ENCODE measurements at places on chromosomes 6 and 20.
A peak's percentile ranks its signal among the peaks of the same experiment; 100 is the strongest.

DNA sequence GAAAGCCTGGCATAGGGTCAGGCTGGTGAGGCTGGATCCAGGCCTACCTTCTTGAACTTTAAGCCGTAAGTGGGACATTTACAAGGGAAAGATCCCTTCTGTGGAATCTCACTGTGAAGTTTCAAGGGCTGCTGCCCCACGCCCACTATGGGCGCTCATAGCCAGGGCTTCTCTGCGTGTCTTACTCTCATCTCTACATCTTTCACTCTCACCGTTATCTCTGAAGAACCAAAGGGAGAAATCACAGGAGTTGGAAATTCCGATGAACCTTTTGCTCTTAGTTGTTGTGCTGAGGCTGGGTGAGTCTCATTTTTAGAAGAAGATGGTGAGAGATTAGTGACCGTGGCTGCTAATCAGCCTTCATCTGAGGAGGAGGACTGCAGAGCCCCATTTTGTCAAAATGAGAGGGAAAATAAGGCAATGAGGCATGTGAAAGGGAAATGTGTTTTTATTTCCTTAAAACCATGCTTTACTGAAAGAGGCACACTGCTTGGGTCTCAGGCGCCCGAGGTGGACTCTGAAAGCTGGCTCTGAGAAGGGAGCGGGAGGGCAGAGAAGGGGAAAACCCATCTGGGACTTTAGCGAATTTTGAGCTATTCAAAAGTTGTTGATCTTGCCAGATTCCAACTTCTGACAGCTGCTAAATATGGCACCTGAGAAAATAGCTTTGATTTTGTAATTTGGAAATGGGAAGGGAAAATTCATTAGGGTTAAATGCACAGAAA, 301.5 kb downstream of the CLIC5 start:
- no peak for DNase-seq

- DNase-seq, result peak; percentile 40
These were observed 180.6 kb upstream of the CCN2 start for GRCh38 chr6:132131758-132132157.

GRCh38 chr20:32387252-32387651, 29.1 kb downstream of the ASXL1 start:
- DNase-seq, result no peak

DNA sequence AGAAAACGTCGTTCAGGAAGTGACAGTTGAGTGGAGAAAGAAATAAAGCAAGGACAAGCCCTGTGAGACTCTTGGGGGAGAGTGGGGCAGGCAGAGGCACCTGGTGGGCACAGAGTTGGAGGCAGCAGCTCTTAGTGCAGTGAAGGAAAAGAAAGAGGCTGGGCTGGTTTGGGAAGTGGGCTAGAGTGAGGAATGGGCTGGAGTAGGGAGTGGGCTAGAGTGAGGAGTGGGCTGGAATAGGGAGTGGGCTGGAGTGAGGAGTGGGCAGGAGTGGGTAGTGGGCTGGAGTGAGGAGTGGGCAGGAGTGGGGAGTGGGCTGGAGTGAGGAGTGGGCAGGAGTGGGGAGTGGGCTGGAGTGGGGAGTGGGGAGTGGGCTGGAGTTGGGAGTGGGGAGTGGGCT, 43.7 kb upstream of the BCAS1 start:
- DNase-seq, result no peak

DNA sequence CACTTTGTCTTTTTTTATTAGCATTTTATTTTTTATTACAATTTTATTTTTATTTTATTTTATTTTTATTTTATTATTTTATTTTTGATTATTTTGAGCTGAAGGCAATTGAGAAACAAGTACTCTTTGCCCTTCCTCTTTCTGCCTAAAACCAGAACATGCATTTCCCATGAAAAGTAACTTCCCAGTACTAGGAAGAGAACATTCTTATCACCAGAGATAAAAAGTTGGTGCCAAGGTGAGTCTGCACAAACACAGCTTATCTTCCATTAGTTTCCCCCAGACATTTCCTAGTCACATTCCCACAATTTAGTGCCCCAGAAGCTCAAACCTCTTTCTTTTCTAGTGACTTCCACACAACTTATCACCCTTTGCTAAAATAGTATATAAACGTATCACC, 84.8 kb downstream of the CD24 start:
- no peak for DNase-seq

- no peak for DNase-seq
These were observed 138.0 kb downstream of the NFATC2 start for GRCh38 chr20:51404297-51405060.

DNA sequence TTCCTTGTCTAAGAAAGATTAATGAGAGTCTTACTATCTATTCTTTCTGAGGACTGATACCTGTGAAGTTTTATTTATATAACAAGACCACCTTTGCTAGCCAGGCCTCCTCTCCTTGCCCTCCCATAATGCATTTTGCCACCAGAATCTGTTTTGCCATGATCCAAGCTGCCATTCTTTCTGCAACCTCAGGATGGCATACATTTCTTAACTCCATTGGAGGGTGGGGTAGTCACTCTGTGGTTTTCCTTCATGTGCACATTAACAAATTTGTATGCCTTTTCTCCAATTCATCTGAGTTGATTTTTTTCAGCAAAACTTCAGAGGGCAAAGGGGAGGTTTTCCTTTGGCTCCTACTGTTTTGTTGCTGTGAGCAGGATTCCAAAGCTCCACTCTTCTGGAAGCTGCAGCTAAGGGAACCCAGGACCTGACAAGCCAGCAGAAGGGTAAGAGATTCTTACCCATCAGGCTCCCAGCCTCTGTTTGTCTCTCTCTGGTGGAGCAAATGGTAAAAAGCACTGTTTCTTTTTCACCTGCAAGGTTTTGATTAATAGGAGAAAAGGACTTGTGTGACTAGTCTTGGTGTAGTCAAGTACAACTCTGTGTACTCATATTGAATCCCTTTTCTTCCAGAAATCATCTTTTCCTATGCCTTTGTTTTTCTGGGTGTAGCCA, 26.2 kb upstream of the ENPP4 start:
- no peak for DNase-seq

GRCh38 chr6:113894712-113895674, 37.8 kb downstream of the MARCKS start:
- DNase-seq, result no peak

- peak; percentile 17 for DNase-seq
These were observed 37.8 kb downstream of the ZC2HC1B start for GRCh38 chr6:143901885-143902750.

DNA sequence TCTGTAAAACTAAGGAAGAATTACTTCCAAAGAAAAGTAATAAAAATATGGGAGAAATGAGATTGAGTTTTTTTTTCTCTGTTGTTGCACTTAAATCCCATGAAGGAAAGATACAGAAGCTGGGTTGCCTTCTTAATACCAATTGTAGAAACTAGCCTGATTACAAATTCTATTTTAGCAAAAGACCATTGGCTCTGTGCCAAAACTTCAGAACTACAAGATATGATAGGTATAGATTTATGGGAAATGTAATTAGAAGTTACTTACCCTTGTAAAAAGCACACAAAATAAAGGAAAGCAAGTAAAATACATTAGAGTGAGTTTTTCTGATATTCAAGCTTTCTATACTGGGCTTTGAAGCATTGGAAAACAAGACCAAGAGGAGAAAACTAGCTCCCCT, 73.5 kb upstream of the SCGN start:
- no peak for DNase-seq

DNA sequence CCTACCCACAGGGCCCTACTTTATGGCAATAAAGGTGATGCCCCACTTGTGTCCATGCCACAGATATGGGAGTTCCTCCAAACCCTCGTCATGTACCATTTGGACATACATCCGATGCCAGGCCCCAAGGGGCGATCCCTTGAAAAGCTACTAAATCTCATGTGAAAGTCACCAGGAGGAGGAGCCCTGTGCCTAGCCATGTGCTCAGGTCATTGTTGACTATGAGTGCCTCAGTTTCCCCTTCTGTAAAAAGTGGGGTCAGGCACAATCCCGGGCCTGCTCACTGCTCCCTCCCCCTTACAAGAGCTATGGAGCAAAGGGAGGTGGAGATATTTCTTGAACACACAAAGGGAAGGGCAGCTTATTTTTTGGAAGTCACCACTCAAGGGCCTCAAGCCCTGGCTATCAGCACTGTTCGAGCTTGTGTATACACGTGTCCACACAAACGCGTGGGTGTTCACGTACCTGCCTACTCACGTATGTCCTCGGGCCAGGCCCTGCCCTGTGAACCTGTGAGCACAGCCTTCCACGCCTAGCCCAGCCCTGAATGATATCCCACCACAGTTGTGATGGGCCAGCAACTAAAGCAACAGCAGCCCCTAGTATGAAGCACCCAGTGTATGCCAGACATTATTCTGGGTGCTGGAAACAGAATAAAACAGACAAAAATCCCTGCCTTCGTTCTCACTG, 1.9 kb downstream of the ACTL10 start:
- no peak for DNase-seq

GRCh38 chr6:111779031-111779430, 94.2 kb downstream of the FYN start:
- no peak for DNase-seq

DNA sequence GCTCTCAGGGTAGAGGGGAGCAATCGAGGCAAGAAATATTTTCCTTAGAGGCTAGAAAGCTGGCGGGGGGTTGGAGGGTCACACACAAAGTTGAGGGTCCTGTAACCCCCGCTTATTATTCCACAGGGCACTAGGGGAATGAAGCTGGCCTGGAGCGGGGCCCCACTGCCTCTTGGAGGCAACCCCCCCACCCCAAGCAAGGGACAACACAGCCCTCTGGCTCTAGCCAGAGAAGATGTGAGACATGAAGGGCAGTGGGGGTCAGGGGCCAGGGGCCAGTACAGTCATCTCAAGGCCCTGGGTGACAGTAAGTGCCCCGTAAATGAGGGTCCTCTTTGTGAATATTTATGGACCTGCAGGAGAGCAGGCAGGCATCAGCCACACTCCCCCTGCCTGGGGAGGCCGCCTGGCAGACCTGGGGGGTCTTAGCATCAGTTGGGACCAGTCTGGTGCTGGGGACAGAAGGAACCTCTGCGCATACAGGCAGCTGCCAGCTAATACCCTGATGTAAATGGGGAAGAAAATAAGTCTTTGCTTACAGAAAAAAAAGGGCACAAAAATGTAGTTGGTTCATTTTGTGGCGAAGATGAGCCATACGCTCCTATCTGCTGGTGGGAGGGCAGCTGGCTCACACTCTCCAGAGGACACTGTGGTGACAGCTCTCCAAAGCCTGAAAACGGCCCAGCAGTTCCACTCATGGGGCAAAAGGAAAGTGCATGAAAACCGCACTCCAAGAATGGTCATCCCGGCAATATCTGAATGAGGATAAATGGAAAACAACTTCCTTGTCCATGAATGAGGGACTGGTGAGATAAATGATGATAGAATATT, 21.9 kb downstream of the SPATA2 start:
- DNase-seq, result no peak

DNA sequence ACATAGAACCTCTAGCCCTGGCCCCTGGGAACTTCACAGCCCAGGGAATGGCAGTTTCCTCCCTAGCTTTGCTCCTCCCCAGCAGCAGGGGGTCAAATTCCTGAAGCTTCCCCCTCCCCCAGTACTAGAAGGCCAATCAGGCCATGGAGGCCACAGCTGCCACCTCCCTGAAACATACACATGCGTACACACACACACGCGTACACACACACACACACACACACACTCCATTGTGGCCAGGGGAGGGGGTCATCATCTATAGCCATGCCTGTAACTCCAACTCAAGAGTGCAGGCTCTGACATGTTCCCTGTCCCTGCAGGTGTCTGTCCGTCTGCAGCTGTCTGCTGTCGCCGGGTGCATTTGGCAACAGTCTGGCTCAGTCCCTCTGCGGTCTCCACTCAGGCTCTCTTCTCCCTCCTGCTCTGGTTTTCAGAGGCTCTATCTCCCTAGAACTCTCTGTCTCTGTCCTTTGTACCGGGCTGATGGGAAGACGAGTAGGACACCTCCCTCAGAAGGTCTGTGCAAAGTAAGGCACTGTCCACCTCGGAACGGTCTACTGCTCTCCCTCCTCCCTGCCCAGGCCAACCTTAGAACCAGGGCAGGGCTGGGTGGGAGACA, 1.4 kb downstream of the LRFN2 start:
- peak; percentile 79 for DNase-seq

DNA sequence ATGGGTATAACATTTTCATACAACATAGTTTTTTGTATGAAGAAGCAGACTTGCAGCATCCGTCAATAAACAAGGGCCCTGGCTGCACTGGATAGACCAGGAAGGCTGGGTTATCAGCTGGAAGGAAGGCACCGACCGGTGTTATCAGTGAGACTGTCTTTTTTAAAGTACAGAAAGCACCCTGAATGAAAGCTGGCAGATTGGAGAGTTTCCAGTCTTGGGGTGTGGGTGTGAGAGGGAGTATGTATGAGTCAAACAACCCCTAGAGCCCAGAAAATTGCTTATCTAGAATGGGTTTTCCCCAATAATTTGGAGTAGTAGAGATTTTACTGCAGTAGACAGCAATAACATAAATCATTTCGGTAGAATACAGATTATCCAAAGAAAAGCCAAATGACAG, 42.4 kb downstream of the TXLNB start:
- DNase-seq, result no peak

- DNase-seq, result peak; percentile 44
These were observed 67.1 kb downstream of the TPD52L1 start for GRCh38 chr6:125220712-125221111.

- DNase-seq, result peak; percentile 22
These were observed 431.9 kb upstream of the GJE1 start for GRCh38 chr6:141700819-141701218.

DNA sequence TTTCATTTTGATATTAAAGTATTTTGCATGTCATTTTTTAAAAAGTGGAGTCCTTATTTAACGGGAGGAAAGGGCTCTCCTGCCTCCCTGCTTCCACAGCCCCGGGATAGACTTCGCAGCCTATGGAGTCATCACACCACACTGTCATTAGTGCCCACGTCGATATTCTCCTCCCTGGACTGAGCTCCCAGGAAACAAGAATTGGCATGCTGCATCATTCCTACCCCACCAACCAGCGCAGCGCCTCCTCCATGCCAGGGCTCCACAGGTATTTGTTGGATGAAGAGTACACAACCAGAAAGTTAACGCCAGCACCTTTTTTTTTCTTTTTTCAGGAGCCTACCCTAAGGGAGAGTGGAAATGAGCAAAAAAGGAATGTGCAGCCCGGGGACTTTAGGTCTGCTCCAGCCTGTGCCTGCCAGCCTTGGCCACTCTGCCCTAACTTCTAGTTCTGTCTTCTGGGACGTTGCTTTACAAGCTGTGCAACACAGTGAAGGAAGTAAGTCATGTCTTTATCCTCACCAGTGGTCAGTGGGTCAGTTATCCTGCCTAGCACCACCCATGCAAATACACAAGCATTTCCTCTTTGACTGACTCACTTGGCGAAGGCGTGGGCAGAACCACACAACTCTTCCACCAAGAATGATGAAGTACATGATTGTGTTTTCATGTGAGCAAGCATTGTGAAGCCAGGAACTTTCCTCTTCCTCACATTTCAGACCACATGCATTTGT, 180.7 kb upstream of the UST start:
- DNase-seq, result no peak

DNA sequence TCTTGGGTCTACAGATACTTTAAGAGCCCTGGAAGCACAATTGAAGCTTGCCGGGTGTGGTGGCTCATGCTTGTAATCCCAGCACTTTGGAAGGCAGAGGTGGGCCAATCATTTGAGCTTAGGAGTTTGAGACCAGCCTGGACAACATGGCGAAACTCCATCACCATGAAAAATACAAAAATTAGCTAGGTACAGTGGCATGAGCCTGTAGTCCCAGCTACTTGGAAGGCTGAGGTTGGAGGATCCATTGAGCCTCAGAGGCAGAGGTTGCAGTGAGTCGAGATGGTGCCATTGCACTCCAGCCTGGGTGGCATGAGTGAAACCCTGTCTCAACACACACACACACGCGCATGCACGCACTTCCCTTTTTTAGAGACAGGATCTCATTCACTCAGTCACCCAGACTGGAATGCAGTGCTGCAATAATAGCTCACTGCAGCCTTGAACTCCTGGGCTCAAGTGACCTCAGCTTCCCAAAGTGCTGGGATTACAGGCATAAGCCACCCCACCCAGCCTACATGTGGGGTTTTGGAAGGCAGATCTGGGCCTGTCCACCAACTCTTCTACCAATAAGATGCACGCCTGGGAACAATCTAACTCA, 182.5 kb upstream of the JARID2 start:
- no peak for DNase-seq

Measured in eye (tissue), 1 donor.